ENCODE measurements at places on chromosomes 12 and 14.
A peak's percentile ranks its signal among the peaks of the same experiment; 100 is the strongest.

GRCh38 chr12:109714141-109714912, 702 bp downstream of the FAM222A start:
- DNase-seq, result peak; percentile 64

DNA sequence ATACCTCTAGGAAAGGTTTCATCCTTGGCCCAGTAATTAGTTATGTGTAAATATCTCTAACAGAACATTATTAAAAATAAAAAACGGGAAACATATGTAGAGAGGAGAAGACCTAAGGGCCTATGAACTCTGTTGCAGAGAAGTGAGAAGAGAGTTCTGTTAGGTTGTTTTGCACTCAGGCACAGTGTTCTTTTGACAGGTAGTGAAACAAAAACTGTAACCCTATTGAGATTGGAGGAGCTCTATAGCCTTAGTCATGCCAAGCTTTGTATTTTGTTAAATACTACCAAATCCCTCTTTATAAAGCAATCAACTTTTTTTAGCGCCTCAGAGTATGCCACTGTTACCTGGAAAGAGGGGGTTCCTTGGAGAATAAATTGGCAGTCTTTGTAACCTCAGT, 77.6 kb downstream of the CNTN1 start:
- DNase-seq, result no peak

DNA sequence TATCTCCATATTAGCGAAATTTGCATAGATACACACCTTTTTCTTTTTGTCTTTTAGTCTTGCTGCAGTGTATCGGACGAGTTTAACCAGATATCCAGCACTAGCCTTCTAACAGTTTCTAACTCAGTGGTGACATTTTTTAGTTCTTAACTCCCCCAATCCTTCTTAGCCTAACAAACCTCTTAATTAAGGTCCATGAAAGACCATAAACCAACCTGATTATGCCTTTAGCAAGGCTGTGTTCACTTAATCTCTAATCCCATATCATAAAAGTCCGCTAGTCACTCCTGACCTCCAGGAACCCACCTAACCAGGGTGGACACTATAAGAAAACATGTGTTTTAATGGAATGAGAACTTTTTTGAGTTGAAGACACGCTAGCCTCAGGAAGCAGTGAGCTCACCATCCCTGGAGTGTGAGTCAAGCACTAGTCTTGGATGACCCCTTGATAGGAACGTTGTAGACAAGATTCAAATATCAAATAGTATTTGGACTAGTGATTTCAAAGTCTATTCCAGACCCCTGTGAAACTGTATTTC, 9.5 kb downstream of the CDKN1B start:
- DNase-seq, result no peak

DNA sequence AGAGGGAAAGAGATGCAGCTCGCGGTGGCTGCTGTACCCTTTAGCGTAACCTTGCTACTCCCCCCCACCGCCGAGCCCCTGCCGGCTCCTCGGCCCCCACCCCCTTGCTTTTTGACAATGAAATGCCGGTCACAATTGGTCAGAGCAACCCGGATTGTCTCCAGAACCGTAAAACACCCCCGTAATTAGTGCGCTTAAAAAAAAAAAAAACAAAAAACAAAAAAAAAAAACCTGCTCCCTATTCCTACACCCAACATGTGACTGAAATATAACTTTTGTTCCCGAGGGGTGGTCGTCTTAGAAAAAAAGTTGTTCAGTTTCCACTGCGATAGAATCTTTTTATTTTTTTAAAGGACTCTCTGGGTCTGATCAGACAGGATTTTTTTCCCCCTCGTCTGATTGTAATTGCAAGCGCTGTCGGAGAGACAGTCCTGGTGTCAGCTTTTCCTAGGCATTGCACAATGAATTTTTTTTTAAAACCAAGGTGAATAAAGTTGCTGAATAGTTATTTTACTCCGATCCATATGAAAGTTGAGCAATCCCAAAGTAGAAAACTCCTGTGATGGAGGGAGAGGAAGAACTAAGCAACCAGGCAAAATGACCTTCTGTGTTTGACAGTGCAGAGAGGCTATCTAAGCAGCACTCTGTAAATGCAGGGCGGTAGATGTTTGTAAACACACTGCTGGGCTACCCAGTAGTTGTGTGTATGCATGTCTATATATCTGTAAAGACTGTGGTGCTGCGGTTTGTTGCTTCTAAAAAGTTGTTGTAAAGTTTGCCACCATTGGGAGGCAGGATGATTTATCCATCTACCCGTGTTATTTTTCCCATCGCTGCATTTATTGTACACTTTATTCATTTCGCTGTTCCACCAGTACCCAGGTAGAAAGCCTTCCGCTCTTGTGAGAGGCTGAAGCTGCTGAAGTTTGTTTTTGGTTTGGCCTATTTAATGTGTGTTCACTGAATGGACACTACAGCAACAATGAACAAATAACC, 1.1 kb downstream of the ETV6 start:
- no peak for DNase-seq

GRCh38 chr12:3453990-3454680, 36.9 kb upstream of the PRMT8 start:
- DNase-seq, result no peak

DNA sequence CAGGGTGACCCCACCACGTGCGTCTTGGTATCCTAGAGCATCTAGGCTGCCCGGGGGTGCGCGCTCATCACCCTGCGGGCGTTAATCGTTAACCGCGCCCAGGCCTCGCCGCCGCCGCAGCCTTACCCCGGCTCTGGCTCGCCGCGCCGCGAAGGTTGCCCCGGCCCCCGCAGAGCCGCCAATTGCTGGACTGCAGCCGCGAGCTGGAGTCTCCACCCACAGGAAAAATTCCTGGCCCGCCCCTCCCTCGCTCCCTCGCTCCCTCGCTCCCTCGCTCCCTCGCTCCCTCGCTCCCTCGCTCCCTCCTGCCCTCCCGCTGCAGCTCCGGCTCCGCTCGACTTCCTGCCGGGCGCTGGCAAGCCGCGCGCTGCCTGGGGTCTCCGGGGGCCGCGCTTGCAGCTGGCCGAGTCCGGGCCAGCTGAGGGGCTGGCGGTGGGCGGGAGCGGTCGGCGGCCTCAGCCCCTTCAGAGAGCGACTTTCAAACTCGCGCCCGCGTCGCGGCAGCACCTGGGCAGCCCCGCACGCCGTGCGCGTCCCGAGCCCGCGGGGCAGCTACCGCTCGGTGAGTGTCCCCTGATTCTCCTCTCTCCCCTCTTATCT, at the start of gene PLEKHG3:
TSS of gene PLEKHG3 (plus strand) at position 282 of the 600 bp plus-strand sequence. CDS start 23,208 bp downstream, outside the sequence.
- peak; percentile 8 for DNase-seq

GRCh38 chr14:94001501-94002396, 4.6 kb downstream of the CCDC197 start:
- peak; percentile 57 for DNase-seq

DNA sequence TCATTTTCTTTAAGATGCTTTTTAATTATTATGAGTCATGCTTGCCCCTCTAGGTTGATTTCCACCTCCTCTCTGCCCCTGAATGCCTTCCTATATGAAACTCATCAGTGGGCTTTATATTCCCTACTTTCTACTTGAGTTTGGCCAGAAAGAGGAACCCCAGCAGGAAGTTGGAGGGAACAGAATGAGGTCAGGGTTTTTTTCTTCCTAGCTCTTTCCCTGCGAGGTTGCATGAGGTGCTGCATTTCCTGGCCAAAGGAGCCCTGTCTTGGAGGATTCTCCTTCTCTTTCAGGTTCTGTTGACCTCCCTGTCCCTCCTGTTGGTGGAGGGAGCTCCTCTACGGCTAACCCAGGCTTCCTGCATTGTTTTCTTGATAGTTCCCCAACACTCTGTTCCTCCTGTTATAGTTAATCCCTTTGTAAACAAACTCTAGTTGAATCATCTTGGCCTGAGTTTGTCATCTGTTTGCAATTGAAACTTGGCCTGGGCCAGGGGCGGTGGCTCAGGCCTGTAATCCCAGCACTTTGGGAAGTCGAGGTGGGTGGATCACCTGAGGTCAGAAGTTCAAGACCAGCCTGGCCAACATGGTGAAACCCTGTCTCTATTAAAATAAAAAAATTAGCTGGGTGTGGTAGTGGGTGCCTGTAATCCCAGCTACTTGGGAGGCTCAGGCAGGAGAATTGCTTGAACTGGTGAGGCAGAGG, 15.3 kb upstream of the SPIC start:
- no peak for DNase-seq
